ENCODE measurements at places on chromosomes 7 and 10.

- DNase-seq: no peak
Observed at GRCh38 chr10:93277360-93277759, 203.7 kb downstream of the CYP26A1 start.

DNA sequence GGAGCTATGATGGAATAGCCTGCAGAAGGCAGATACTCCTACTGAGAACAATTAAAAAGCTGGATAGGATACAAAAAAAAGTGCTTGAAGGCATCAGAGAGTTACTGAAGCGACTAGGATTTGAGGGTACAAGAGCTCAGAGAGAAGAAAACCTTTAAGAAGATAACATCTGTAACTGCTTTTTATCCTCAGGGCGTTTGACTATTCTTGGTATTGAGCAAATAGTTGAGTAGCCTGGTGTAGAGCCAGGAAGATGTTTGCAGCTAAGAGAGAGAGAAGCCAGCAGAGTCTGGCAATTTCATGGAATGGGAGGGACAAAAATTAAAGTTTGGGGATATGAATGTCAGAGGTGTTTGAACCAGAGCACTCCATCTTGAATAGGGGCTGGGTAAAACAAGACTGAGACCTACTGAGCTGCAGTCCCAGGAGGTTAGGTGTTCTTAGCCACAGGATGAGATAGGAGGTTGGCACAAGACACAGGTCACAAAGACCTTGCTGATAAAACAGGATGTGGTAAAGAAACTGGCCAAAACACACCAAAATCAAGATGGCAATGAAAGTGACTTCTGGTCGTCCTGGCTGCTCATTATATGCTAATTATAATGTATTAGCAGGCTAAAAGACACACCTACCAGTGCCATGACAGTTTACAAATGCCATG lies 428.8 kb downstream of the SH2D4B start:
- no peak for DNase-seq

DNA sequence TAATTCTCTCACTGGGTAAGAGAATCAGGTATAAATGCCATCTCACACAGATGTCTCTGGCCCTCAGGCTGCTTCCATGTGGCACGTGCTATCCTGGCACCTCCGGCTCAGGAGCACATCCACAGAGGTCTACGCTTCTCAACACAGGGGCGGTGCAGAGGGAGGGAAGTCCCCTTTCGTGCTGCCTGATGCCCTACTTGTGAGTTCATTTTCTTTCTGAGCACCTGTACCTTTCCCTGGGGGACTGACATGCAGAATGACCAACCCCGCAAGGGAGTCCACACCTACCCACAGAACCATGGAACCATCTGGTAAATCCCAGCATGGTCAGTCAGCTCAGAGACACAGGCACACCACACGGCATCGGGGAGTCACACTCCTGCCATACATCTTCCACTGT lies 99.0 kb upstream of the SAMD8 start:
- DNase-seq: no peak

- DNase-seq: no peak
Observed at GRCh38 chr7:140053812-140054539, 8.8 kb downstream of the PARP12 start.

GRCh38 chr10:24153537-24153936 lies 55.4 kb upstream of the KIAA1217 start:
- no peak for DNase-seq

DNA sequence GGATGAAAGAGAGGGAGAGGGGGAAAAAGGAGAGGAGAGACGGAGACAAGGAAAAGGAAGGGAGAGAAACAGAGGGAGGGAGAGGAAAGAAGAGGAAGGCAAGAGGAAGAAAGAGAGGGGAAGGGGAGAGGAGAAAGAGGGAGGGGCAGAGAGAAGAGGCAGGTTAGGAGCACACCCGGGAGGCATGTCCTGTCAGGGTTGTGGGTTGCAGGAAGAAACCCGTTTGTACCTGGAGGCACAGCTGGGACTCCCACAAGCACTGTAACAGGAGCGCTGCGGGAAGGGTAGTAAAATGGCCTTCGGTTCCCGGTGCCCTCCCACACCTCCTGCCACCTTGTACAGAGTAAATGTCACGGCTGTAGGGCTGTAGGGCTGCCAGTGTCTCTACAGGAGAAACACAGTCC lies 24.7 kb downstream of the FGFR2 start:
- no peak for DNase-seq

GRCh38 chr7:111783854-111784253 lies 221.6 kb upstream of the IMMP2L start:
- DNase-seq: no peak

DNA sequence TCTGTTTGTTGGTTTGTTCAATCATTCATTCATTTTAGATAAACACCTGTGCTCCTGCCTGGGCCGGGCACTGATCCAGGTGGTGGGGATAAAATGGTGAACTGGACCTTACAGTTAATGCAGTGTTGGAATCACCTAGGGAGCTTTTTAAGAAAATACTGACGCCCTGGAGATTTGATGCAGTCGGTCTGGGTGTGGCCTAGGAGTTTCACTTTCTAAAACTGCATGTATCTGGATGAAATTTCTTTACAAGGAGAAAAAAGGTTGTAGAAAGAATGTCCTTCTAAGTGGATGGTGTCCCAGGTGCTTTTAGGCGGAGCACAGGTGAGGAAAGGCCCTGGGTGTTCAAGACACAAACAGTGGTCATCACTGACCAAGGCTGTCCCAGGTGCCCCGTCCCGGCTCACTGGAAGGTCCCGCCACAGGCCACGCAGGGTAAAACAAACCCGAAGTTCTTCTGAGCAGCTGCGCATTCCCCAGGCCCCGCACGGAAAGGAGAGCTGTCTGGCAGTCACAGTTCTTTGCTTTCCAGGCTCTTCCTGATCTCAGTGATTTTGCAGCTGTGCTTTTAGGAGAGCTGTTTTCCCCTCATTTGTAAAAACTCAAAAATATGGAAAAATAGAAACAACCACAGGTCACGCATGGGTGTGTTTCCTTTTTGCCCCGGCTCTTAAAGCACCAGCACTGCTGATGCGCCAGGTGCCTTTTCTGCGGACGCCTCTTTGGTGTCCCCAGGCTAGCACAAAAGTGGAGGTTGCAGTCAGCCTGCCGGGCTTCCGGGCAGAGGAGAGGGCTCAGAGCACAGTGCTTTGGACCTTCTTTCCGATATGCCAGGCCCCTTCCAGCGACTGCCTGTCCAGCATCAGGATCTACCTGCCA lies 161.9 kb downstream of the GRK5 start:
- no peak for DNase-seq

DNA sequence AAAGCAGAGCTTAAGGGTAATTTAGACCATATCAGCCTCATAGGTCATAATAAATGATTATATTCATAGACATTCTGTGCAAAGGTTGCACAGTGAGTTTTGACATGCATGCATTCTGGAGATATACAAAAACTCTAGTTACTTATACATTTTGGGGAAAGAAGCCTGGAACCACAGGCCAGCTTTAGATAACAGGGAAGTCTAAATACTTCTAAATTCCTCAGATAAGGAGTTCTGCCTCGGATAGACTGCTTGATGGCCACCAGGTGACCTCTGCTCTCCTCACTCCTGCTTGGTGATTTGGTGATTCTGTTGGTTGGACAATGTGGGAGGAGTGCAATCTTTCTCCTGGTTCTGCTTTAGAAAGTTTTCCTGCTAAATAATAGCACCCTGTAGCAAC lies 77.9 kb downstream of the SGMS1 start:
- no peak for DNase-seq

- DNase-seq: no peak
Observed at GRCh38 chr10:61271127-61271780, 181.9 kb downstream of the TMEM26 start.

- DNase-seq: no peak
Observed at GRCh38 chr10:123621916-123622315, 44.2 kb upstream of the GPR26 start.

DNA sequence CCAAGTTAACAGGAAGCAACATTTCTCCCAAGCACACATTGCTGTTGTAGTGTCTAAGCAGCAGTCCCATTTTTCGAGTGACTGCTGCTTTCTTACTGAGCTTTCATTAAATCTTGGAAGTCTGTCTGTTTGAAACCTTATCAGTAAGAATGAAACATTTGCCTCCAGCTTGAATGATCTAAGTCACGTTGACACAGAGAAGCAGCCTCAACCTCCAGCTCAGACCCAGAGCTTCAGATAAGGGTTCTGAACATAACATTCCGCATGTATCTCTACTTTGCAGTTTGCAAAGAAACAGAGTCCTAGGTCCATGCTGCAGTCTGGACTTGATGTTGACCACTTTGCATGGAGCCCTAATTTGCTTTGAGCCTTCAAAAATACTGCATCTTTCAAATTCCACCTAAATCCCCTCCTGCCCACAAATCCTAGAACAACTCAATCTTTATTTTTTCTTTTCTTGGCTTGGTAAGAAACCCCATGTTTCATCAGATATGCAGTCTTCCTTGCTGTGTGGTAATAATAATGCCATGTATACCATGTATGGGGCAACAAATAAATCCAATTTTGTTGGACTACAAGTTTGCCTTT lies 698.7 kb upstream of the IGFBP3 start:
- no peak for DNase-seq

- DNase-seq: no peak
Observed at GRCh38 chr7:157461573-157462418, 125.0 kb downstream of the DNAJB6 start.

GRCh38 chr7:115973406-115973805 lies 57.2 kb downstream of the TFEC start:
- DNase-seq: no peak

DNA sequence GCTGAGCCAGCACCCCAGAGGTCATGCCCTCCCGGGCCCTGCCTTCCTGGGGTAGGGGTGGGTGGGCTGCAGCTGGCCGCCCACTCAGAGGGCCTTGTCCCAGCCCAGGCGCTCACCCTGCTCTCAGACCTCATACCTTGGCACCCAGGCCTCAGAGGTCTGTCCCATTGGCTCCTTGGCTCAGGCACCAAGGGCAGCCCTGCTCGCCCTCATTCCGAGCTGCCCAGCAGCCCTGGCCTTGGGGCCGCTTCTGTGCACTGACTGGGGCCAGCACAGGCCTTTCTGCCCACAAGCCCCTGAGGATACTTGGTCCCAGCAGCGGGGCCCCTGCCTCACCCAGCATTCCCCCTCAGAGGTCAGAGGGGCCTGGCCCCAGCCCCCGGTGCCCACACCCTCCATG lies 34.3 kb downstream of the YKT6 start:
- no peak for DNase-seq

GRCh38 chr7:2952316-2952715 lies 91.4 kb downstream of the CARD11 start:
- no peak for DNase-seq

- peak; percentile 10 for DNase-seq
Observed at GRCh38 chr7:23680414-23681405, 711 bp downstream of the FAM221A start.

GRCh38 chr10:26507441-26507840 lies 69.3 kb downstream of the APBB1IP start:
- DNase-seq: no peak

- DNase-seq: no peak
Observed at GRCh38 chr10:133378251-133379096, 588 bp upstream of the PAOX start.

GRCh38 chr7:25391295-25391861 lies 163.1 kb upstream of the NPVF start:
- DNase-seq: no peak

- no peak for DNase-seq
Observed at GRCh38 chr7:95715274-95715673, 57.1 kb upstream of the DYNC1I1 start.

DNA sequence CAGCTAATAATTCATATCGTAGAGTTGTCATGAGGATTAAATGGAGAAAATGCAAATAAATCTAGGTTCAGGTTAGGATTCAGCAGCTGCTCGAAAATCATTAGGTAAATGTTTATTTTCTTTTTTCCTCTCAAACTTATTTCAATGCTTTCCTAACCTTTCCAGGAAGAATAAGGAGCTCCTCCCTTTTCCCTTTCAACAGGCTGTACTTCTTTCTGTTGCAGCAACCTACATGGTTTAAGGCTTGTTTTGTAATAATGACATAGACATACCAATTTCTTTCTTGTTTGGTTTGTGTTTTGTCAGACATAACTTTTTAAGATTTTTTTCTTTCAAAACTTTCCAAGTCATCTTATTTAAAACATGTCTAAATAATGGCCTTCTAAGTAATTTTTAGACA lies 18.2 kb downstream of the GPR141 start:
- DNase-seq: no peak

- no peak for DNase-seq
Observed at GRCh38 chr10:6617309-6618076, 37.4 kb upstream of the PRKCQ start.

DNA sequence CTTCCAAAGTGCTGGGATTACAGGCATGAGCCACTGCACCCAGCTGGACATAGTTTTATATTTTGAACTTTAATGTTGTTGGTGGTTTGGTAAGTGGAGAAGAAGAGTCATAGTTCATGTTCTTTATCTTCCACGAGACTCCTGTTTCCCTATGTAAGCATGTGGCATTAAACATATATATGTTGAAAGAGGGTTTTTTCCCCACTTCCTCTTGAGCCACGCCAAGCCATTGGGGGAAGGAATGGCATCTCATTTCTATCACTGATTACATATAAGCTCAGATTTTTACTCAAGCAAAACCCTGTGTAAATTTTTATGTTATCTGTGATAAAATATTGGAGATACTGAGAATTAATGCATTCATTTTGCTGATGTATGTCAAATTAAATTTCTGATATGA lies 300.4 kb downstream of the PHF14 start:
- no peak for DNase-seq

- no peak for DNase-seq
Observed at GRCh38 chr10:92177546-92177945, 113.3 kb downstream of the CPEB3 start.

GRCh38 chr10:22629852-22630233 lies 84.5 kb downstream of the PIP4K2A start:
- DNase-seq: no peak

DNA sequence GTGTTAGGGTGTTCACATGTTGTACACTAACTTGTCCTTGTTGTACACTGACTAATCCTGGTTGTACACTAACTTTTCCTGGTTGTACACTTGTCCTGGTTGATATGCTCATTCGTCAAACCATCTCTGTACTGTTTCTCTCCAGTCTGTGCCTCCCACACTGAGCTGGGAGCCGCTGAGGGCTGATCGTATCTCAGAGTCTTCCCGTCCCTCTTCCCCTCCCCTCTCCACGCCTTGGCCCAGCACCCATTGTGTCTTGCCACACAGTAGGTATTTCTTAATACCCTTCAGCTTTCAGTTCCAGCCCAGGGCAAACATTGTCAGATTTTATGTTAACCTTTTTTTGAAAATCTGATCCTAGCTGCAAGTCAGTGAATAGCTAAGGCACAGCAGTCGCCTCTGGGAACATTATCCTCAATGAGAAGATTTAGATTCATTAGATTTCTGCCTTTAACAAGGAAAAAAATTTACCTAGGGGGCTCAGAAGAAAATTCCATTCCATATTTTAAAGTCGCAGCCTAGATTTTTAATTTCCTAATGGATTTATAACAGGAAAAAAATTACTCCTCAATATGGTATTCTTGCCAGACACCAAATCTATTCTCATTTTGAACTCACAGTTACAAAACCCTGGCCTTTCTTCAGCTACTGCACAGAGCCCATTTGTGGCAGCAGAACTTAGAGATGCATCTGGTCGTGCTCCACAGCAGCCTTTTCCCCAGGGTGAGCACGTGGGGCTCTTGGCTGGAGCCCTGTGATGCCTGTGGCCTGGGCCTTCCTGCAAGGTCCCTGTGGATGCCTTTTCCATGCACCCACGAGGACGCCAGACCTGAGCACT lies 33.0 kb upstream of the CHST15 start:
- DNase-seq: no peak

- DNase-seq: no peak
Observed at GRCh38 chr7:45660901-45661211, 86.7 kb downstream of the ADCY1 start.

GRCh38 chr7:108613147-108613948 lies 43.7 kb downstream of the DNAJB9 start:
- DNase-seq: peak; percentile 14

- DNase-seq: peak; percentile 73
Observed at GRCh38 chr7:129948877-129949291, 3.9 kb downstream of the UBE2H start.
